ENCODE measurements at places on chromosomes 2 and 18.

DNA sequence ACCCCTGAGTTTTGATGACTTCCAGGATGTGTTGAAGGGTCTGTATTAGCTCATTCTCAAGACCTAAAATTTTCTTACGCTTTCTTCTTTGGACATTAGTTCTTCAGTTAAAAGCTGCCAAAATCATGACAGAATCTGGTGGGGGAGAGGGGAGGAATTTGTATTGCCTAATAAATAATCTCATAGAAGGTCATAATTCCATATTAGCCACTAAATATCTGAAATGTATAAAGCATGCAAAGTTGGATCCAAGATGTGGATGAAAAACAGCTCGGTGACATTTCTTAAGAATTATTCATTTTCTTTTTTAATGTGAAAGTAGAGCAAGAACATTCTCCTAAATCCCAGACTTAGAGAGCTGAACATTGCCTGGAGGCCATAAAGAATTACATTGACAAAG, 120.1 kb downstream of the MMADHC start:
- no peak for DNase-seq

DNA sequence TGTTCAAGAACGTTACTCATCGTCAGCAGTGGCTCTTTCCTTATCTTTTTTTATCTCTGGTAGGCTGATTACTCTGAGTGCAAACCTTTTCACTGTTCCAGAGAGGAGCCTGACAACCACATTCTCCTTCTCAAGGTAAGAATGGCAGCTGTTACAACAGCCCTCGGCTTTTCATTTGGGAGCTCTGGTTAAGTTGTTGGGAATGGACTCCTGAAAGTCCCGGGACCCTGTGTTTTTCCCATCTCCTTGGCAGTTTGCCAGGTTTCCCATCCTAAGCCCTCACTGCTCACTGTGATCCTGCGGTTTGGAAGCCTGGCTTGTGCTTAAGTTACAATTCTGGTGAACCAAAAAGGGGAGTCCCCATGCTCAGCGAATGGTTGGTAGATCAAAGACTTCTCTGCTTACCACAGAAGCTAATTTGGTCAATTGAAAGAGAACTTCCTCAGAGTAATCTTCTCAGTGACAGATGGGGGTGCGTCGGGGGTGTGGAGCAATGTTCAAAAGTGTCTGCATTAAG, 122.3 kb downstream of the LYPD6B start:
- DNase-seq, result peak; percentile 12

DNA sequence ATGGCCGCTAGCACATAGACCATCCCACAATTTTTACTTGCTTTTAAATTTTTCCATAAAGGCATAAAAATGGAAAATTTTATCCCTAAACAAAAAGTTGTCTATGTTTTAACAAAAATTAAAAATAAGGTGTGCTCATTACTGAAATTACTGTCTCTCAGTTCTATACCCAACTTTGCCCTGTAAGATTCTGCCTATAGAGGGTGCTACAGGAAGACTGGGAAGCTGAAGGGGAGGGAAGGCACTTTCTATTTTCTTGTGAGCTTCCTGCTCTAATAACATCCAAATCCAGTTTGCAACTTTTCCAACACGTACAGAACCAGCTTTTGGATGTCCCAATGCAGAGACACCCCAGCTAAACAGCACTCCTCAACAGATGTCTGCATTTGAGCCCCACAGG, 666.9 kb downstream of the PLCL1 start:
- no peak for DNase-seq

DNA sequence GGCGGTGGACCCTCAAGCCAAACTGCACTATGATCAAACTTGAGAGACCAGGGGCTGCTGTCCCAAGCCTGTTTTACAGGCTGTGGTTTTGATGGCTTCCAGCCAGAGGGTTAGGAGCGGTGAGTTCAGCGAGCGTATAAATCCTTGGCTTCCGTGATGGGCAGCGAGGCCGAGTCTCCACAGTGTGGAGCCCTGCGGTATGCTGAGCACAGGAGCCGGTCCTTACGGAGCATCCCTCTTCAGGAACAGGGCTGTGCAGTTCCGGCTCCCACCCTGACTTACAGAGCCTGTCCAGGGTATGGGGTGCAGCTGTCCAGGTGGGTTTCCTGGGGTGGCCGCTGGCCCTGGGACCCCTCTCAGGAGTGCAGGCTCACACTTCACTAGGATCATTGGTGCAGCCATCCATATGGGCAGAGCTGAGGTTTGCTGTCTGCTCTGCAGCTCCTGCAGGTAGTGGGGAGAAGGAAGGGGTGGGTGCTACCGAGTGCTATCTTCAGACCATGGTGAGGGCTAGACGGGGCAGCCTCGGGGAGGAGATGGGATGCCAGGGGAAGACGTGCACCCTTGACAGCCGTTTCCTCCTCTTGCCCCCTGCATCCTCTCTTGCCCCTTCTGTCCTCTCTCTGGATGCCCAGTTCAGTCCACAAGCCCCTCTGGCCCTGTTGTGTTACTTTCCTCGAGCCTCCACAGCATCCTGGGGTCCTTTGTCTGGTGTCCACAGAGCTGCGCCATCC, 104.3 kb downstream of the FAM210A start:
- no peak for DNase-seq

DNA sequence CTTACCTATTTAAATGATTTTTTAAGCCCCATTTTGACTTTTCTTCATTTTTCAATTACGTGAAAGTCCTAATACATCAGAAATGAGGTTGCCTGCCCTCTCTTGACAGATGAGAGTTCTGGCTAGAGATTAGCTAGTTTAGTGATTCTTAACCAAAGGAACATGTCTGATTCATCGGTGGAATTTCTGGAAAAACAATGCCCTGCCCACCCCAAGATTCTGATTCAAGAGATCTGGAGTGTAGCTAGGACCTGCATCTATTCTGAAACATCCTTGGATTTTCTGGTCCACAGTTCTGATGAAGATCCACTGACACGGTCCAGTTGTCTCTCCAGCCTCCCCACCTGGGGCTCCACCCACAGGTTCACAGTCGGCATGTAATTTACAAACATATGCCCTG, 111.2 kb downstream of the KLF7 start:
- no peak for DNase-seq

DNA sequence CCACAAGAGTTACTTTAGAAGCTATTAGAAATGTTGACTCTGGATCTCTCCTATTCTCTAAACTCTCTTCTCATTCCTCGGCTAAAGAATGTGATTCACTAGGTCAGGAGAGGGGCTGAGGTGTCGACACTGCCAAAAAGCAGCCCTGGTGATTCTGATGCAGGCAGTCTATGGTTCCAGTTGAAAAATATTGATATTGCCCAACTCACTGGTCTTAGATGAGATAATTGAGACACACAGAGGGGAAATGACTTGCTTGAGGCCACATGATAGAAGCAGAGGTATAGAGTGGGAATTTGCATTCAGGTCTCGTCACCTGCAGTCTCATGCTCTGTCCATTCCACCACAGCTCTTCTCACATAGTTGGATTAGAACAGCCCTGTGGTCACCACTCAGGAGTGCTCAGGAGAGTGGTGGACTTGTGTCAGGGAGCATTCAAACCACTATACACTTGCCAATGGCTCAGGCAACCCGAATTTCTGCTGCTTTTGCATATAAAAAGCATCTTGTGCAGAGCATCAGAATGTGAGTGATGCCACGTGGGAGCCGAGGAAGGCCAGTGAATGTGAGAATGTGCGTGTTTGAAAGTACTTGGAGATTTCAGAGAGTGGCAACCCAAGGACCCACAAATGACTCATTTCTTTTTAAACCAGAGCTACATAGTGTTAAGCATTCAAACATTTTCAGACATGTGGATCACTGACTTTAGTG, 65.1 kb upstream of the CTLA4 start:
- peak; percentile 7 for DNase-seq

DNA sequence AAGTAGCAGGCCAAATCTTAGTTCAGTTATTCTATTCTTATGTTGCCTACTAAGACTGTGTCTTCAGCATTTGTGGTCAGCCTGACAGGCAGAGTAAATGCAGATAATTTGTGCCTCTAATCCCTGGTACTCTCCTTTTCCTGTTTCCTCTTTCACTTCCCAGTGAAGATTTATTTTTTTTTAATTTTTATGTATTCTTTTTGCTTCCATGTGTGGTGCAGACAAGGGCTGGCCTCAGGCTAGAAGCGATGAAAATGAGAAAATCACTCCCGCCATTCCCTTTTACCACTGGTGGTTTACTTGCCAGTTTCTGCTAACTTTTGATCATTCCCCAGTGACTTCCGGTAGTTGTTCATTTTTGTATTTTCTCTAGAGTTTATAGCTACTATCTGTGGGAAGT, 30.9 kb downstream of the DSEL start:
- no peak for DNase-seq

DNA sequence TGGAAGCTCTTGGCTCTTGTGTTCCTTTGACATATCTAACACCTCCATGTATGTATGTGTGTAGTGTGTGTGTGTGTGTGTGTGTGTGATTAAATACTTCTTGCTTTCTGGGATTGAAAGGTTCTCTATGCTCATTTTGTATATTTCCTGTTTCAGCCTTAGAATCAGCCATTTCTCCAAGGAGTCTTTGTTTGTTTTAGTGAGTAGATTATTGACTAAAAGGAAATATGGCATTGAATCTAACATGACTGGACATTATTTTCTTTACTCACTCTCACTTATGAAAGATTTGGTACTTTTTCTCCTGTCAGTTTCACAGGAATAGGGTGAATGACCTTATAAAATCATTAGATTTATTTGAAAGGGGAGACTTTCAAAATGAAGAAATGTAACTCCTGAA, 413.8 kb upstream of the SLC14A2 start:
- no peak for DNase-seq

DNA sequence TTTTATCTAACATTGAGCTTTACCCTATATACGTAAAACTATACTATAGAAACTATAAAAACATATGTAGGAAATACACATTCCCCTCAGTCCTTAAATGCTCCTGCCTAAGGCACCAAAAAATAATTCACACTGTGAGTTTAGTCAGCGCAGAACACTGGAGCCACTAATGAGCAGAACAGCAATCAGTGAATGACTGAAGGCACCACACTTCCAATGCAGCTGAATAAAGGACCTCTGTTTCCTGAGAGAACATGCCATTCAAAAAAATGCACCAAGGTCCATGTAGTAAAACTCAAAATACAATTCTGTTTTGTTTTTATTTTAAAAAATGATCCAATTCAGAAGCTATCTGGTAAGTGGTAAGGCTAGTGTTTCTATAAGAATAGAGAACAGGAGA, 1280.6 kb upstream of the NRXN1 start:
- no peak for DNase-seq

DNA sequence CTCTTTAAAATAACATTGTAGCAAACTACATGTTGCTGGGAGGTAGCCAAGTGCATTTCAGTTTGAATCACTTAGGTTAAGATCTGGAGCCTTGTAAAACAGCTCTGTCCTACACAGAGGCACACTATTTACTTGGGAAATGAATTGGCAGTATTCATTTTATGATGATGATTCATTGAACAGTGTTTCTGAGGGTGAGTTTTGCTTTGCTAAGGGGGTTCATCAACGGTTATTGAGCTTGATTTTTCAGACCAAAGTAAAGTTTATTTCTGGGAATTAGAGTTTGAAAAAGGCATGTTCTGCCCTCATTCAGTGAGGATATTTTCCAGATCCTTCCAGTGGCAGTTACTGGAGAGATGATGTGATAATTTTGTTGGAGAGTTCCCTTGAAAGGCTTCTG, 55.6 kb downstream of the CCDC85A start:
- no peak for DNase-seq

- no peak for DNase-seq
Observed at GRCh38 chr18:59706499-59706898, 9.3 kb upstream of the CCBE1 start.

GRCh38 chr18:666177-666576, 8.7 kb downstream of the TYMS start:
- DNase-seq, result no peak

DNA sequence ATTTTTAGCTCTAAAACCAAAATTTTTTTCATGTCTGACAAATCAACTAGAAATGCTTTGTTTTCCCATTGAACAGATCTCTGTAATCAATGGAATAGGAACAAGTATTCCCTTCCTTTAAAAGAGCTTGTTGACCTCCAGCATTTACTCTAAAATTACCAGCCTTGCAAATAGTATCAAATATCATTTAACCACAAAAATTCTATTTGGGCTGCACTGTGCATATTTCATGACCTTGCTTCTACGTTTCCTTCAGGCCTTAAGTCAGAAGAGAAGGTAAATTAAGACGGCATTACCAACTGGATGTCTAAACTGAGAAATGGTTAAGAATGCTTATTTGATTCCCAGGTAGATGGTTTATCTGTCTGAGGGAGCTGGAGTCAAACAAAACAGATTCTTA, 33.3 kb upstream of the NRXN1 start:
- no peak for DNase-seq

- DNase-seq, result no peak
Observed at GRCh38 chr18:51654488-51655326, 457.2 kb upstream of the MEX3C start.

DNA sequence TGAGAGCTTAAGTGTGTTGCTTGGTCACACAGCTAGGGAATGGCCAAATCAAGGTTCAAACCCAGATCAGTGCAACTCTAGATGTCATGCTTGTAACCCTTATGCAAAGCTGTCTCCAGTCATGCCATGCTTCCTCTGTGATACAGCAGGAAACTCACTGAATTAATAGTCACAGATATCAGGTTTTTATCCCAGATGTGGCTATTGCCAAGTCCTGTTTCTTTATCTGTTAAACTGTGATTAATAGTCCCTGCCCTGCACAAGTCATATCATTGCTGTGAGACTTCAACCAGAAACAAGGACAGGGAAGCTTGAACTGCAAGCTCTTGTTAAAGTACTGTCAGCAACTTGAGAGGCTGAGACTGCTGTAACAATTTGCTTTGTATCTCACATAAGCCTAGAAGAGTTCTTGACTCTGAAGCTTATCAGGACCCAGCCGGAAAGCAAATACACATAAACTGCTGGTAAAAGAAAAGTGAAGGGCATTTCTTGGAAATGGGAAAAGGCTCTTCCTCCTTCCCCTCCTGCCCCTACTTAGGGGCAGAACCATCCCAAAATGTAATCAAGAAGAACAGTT, 609.0 kb downstream of the DCC start:
- no peak for DNase-seq

GRCh38 chr2:45648636-45649035, 2.8 kb upstream of the PRKCE start:
- no peak for DNase-seq

DNA sequence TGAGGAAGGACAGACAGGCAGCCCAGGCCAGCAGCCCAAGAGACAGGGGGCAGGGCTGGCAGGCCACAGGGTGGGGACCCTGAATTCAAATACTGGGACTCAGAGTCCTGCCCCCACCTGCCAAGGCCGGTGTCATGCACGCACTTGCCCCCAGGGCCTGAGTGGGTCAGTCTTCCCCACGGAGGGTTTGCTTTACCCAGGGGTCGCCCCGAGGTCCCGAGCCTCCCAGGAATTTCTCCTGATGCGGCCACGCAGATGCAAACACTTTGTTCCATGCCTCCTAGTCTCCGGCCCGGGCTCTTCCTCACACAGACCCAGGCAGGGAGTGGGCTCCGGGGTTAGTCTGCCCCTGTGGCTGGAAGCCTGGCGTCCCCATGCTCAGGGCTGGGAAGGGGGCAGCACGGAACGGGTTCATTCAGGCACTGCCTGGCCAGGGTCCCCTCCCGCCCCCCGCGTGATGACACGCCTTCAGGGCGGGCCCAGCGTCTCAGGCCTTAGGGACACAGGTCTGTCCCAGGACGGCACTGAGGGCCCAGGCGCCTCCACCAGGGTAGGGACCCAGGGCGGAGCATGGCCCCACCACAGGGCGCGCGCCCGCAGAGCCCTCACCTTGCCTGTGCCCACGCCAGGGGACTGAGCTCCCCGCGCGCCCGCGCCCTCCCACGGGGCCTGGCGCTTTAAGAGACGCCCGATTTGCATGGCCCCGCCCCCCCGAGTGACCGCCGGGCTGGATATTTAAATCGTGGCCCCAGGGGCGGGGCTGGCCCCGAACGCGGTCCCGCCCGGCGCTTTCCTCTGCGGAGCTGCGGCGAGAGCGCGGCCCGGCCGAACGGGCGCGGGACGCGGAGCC, at the start of gene SNED1:
Gene SNED1, plus strand, starts transcription at position 763 of the 850 bp plus-strand sequence. CDS start 220 bp downstream, outside the sequence.
- peak; percentile 63 for DNase-seq
